Fibroblast of skin of right biceps (primary cell): ENCODE measurements at places on chromosomes 3 and 15.

- DNase-seq, result peak; percentile 62
Measured at GRCh38 chr3:52534281-52535183, 875 bp upstream of the NT5DC2 start.

GRCh38 chr3:173857154-173857553, 459.6 kb downstream of the NLGN1 start:
- DNase-seq, result no peak

DNA sequence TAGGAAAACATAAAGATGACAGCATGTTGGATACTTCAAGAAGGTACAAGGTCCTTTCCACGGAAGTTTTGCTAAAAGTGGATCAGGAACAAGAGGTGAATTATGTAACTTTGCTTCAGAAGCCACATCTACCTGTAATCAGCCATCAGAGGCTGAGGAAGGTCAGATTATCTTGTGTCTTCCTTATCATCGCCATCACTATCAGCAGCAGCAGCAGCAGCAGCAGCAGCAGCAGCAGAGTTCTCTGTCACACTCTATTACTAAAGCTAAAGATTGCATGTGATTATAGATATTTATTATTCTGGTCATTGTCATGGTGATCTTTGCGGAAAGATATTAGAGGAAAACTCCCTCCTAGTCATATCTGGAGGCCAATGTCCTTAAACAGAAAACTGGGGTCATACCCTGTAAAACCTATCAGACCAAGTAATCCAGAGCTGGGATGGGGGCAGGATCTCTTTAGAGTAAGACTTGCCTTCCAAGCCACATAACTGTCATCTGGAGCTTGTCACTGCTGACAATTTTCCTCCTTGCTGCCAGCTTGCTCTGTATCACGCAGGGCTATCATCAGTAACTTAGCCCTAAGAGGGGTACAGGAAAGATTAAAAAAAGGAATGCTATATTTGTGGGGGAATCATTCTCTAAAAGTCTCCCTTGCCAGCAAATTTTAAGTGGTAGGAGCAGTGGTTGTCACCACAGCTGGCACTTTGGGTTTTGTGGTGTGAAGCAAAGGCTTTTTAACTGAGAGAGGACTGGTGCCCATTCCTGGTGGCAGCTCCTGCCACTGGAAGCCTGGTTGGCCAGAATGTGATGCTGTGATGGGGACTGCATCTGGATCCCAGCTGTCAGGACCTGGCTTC, 130.9 kb upstream of the RASGRP1 start:
- DNase-seq, result no peak

GRCh38 chr3:190272747-190273146, 49.5 kb downstream of the CLDN1 start:
- DNase-seq, result no peak

GRCh38 chr3:138082085-138082991, 33.1 kb downstream of the DZIP1L start:
- peak; percentile 82 for DNase-seq

DNA sequence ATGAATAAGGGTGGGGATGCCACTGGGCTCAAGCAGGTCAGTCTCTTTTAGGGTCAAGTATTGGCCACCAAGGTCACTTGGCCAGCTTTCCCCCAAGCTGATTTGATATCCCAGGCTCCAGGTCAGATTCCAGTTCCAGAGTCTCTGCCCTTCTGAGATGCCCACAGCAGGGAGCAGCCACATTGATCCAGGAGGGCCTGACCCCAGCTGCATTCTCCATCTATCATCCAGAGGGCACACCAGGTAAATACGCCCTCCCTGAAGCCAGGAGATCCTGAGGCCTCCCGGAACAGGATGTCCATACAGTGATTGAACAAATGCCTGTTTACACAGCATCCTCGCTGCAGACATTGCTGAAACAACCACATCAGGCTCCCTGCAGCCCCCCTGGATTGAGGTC, 264.6 kb upstream of the TLE3 start:
- no peak for DNase-seq

- peak; percentile 9 for DNase-seq
Measured at GRCh38 chr15:33679061-33679460, 289.2 kb upstream of the CHRM5 start.

DNA sequence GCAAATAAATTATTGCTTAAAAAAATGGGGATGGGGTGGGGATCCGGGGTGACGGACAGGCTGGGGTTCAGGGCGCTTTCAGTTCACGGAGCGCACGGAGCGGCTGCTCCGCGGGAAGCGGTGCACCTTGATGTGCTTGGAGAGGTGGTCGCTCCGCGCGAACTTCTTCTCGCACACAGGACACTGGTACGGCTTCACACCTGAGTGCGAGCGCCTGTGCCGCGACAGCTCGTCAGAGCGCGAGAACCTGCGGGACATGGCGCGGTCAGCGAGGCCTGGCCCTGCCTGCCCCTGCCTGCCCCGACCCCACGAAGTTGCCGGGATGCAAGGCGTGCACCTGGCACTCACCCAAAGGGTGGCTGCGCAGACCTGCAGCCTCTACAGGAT, 13.6 kb downstream of the KLF15 start:
- no peak for DNase-seq

DNA sequence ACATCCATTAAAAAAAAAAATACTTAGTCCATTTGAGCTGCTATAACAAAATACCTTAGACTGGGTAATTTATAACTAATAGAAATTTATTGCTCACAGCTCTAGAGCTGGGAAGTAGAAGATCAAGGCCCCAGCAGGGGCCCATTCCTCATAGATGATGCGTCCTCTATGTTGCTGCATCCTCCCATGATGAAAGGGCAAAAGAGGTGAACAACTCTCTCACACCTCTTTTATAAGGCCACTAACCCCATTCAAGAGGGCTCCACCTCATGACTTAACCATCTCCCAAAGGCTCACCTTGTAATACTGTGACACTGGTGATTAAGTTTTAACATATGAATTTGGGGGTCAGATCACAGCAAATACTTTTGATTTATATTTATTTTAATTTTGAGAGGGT, 3.0 kb upstream of the TLNRD1 start:
- no peak for DNase-seq

GRCh38 chr15:95274101-95274500, 1042.7 kb downstream of the MCTP2 start:
- no peak for DNase-seq

DNA sequence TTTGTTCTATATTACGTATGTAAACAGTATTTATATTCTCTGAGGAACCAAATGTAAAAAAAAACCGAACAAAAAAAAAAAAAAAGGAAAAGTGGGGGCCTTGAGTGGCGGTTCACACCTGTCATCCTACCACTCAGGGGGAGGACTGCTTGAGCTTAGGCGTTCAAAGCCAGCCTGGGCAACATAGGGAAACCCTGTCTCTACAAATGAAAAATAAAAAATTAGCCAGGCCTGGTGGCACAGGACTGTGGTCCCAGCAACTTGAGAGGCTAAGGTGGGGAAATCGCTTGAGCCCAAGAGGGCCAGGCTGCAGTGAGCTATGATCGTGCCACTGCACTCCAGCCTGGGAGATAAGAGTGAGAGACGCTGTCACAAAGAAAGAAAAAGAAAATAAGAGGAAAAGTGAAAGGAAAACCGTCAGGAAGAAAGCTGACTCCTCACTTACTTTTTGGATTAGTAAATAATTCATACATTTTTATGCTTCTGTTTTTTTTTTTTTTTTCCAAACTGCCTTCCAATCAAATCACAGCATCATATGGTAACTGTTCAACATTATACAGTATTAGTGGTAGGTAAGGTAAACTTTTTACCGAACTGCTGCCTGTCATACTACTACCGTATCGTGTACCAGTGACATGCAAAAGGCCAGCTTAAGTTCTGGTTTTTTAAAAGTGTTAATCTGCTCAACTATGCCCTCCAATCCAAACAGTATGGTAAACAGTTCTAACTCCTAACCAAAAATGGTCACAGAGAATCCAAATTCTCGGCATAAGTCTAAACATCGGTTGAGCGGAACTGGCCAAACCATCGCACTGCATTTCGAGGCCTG, 1.2 kb downstream of the PHC3 start:
- no peak for DNase-seq

DNA sequence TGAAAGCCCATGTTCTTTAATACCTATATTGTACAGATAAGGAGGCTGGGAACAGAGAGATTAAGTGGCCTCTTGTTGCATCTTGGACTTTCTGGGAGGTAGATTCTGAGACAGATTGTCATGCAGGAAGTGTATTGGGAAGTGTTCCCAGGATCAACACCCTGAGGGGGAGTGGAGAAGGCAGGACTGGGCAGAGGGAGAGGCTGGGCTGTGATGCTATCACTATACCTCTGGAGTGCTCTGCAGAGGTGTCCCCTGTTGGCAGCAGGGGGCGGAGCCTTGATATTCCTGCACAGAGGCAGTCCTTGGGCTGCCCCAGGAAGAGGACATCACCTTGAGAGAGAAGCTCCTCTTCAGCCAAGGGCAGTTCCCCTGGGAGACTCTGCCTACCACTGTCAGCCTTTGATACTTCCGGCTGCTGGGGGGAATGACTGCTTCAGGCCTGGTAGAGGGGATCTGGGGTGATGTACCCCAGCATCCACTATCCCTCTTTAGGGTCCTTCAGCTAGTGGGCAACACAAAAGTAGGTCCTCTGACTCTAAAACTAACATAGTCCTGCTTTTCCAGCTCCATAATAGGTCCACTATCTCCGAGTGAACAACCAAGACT, 97.4 kb upstream of the RNU6-1 start:
- no peak for DNase-seq

- DNase-seq, result no peak
Measured at GRCh38 chr3:85524104-85524503, 565.3 kb downstream of the CADM2 start.

GRCh38 chr3:89315750-89316470, 208.5 kb downstream of the EPHA3 start:
- DNase-seq, result peak; percentile 40

GRCh38 chr3:10196389-10197052, 31.8 kb downstream of the IRAK2 start:
- peak; percentile 87 for DNase-seq

GRCh38 chr3:168251371-168251770, 155.6 kb upstream of the GOLIM4 start:
- DNase-seq, result no peak

DNA sequence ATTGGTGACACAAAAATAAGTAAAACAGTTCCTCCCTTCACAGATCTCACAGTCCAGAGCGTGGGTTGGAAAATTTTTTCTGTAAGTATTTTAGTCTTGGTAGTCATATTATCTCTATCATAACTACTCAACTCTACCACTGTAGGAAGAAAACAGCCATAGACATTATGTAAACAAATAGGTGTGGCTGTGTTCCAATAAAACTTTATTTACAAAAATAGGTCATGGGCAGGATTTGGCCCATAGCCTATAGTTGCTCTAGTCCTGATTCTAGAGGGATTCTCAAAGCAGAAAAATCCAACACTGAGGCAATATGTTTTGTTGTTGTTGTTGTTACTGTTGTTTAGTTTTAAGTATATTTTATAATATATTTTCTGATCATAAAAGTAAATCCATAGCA, 206.1 kb upstream of the GADL1 start:
- DNase-seq, result no peak

DNA sequence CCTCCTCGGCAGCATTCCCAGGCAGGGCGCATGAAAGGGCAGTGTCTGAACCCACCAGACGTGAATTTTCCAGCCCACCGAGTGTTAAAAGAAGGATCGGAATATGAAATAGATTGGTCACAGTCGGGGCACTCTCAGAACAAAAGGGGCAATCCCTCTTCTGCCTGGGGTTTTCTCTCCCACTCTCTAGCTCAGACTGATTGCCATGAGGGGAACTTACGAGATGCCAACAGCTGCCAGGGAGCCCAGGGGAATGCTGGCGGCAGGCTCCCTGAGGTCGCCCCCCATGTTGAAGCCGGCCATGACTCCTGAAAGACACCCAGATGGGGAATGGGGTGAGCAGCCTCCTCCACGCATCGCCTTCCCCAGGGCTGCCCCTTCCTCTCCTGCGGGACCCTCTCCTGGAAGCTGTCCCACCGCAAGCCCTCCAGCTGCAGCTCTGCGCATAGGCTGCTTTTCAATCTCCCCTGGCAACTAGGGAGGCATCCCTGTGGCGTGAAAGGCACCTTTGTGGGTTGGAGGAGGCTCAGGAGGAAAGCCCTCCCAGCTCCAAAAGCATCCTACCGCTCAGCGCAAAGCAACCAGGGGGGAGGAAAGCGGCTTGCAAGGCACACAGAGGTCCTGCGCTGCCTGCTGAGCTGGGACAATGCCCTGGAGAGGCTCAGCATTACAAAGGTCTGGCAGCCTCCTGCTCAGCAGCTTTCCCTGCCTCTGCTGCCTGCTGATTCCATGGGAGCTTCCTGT, 64.8 kb upstream of the HEG1 start:
- peak; percentile 63 for DNase-seq

DNA sequence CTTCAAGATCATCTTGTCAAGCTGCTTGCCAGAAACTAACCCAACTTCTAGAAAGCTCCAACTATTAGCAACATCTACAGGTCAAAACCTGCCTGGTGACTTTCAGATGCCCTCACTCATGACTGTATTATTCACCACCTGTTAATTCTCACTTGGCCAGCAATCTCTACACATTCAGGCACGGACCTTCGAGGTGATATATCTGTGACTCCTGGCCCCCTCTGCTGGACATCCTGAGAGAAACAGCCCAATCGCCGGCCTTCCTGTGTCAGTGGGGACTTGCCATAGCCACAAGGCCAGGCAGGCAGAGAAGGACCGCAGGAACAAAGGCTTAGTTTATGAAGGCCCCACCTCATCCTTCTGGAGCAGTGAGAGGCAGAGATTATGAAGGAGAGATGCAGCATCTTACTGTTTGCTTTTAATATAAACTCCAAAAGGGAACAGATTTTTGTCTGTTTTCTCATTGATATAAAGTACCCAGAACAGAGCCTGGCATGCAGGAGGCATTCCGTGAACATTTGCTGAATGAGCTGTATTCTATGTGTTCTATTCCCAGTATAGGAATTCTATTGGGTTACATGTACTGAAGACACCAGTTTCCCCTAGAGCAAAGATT, 24.4 kb upstream of the OCA2 start:
- DNase-seq, result peak; percentile 63
